ENCODE measurements at places on chromosomes 16 and 17.

DNA sequence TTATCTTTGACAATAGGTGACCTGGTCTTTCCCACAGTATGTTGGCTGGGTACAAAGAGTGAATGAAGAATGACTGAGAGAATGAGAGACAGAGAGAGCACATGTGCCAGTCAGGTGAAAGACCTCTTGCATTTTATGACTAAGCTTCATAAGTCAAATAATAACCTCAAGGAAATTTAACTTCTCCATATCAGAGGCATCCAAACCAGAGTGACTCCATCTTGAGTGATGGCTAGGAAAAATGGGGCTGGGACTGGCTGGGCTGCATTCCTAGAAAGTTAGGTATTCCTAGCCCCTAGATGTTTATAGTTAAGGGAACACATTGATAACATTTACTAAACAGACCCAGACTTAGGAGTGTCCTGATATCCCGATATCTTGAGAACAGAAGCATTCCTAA is 3.9 kb upstream of the RBL2 start:
- DNase-seq: no peak

- DNase-seq: no peak
These were observed 9.6 kb downstream of the AP2B1 start for GRCh38 chr17:35596530-35597233.

GRCh38 chr17:83177611-83178532 is 98.5 kb downstream of the METRNL start:
- DNase-seq: no peak

DNA sequence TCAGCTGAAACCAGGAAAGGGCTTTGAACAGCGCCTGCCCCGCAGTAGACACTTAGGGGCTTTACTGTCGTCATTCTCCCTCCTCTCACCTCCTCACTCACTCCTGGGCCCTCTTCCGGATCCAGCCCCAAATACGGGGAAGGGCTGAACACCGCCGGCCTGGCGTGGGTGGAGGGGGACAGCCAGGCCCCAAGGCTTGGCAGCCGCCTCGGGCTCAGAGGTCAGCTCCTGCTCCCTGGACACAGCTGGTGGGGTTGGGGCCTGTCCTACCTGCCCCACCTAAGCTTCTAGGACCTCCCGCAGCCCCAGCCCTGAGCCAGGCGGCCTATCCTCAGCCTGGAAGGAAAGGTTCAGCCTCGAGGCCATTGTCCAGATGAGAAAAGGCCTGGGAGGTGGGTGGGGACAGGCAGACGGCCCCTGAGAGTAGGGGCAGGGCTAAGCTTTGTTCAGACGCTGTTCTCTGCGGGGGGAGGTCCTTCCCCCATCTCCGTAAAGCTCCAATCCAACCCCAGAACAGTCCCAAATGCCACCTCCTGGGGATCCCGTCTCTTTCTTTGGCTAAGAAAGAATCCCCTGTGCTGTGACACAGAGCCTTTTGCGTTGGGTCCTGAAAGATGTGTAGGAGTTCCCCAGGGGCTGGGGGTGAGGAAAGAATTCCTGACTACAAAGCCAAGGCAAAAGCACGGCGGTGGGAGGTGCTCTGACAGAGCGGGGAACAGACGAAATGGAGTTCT is 881 bp upstream of the LLGL1 start:
- no peak for DNase-seq

DNA sequence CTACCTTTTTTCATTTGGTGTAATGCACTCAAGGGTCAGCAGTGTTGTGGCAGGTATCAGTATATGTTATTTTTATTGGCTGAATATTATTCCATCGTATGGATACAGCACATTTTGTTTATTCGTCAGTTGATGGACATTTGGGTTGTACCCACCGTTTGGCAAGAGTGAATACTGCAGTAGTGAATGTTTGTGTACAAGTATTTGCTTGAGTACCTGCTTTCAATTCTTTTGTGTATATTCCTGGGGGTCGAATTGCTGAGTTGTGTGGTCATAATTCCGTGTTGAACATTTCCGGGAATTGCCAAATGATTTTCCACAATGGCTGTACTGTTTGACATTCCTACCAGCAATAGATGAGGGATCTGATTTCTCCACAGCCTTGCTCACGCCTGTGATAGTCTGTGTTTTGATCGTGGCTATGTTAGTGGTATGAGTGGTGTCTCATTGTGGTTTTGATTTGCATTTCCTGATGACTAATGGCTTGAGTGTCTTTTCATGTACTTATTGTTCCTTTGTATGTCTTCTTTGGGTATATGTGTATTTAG is 108.4 kb downstream of the OR1D5 start:
- DNase-seq: no peak

- no peak for DNase-seq
These were observed 46.4 kb downstream of the IRF8 start for GRCh38 chr16:85945424-85945751.

DNA sequence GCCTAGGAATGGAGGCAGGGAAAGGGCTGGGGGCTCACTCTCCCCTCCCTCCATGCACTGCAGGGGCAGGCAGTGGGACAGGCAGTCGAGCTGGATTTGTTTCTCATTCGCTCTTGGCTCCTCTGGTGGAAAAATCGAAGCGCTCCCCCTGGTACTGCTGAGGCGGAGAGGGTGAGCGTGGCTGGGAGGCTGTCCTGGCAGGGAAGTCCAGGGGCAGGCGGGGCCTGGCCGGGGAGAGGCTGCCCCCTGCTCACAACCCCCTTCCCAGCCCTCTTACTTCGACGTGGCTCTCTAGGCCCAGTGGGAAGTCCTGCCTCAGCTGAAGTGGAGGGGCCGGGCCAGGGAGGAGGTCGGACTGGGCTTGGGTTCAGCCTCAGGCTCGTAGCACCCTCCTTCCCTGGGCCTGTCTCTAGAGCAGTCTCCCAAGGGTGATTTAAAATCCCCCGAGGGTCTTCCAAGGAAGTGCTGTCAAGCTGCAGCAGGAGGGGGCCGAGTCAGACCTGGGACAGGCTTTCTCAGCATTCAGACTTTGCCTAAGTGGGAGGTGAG is 16.5 kb upstream of the TMEM92 start:
- DNase-seq: no peak

GRCh38 chr16:72815348-72816318 is 232.3 kb downstream of the ZFHX3 start:
- DNase-seq: no peak

- DNase-seq: no peak
These were observed 95.8 kb upstream of the MPHOSPH6 start for GRCh38 chr16:82265809-82266208.

DNA sequence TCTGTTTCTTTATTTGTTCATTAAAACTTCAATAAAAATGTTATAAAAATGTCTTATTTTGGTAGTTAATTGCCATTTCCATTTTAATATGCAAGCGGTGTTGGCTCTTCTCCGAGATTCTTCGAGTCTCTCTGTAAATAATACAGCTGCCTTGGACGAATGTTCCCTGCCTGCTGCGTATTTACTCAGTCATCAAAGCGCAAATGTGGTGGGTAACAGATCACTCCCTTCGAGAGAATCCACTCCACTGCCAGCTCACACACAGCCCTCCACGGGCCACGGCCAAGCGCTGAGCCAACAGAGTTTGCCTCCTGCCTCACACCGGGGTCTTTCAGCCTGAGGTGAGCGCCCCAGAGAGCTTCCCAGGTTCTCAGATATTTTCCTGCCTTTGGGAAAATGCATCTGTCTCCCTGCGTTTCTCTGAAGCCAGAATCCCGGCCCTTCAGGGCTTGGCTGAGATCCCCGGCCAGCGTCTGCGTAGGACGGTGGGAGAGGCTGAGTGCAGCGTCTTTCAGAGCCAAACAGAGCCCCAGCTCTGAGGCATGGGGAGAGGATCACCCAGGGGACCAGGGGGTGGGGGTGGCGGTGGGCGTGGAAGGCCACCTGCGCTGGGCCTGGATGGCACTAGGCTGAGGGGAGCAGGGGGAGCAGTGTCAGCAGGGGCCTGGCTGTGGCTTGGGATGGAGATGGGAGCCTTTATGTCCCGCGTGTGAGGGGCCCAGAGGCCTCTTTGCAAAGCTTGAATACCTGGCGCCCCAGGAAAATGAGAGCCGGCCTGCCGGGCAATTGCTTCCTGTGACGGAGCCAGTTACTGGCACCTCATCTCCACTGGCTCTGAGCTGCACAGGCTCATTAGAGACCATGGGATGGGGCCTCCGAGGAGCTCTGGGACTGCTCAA is 248.7 kb downstream of the RBFOX3 start:
- no peak for DNase-seq

DNA sequence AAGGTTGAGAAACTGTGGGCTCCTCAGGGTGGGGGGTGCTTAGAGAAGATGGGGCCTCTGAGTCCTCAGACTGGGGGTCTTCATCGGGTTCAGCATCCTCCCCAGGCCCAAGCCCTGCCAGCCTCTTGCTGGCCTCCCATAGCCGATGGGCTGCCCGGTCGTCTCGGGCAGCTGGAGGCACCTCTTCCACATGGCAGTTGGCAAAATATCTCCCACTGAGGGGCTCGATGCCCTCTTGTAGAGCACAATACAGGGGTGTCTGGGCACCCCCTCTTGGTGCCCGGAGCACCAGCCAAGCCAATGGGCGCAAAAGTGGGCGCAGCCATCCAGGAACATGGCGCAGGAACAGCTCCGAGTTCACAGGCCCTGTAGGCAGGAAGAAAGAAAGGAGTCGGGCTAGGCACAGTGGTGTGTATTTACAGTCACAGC is 1.0 kb upstream of the FLOT2 start:
- DNase-seq: no peak

GRCh38 chr16:68227850-68228553 is 7.9 kb downstream of the ESRP2 start:
- DNase-seq: no peak

DNA sequence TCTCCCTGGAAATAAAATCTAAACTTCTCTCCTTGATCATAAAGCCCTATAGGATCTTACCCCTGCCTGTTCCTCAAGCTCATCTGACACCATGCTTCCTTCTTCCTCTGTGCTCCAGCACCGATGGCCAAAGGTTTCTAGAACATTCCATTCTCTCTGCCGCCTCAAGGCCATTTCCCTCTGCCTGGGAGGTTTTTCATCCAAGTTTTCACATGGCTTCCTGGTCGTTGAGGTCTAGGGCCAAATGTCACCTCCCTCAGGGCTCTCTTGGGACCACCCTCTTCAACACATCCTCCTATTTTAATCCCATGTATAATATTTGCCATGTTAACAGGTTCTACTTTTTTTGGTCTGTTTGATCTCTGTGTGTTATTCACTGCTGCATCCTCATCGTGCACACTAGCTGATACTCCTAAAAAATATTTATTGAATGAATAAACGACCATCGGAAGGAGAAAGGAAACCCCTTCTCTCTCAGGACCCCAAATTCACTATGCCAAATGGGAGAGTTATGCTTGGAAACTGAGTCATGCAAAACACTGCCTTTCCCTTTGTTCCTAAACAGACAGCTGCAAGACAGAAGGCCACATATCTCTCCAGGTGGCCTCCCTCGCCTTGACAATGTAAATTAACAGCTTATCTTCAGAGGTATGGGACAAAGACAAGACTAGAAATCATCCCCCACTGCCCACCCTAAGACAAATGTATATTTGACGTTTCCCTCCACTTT is 78.5 kb downstream of the XYLT1 start:
- no peak for DNase-seq

DNA sequence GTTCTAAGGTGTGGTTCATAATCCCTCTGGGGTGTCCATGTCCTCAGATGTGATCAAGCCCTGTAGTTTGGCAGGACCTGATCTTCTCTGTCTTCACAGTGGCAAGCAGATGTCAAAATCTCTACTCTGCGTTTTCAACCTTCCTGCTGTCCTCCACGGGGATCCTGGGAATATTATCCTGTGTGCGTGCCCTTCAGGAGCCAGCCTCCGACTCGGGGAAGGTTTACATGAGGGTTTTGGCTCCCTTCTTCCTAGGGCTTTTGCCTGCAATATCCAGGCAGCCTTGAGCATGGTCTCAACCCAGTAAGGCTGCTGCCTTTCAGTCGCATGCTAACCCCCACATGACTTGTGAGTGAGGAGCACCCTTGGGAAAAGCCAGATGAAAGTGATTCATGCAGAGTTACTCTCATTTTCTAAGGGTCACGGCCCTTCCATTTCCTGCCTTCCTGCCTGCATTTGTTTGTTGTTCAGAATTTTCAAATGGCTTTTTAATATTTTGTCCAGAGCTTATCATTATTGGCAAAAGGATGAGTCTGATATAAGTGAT is 202.2 kb upstream of the CHMP6 start:
- no peak for DNase-seq

GRCh38 chr17:20986767-20987510 is 55.9 kb downstream of the USP22 start:
- DNase-seq: no peak

DNA sequence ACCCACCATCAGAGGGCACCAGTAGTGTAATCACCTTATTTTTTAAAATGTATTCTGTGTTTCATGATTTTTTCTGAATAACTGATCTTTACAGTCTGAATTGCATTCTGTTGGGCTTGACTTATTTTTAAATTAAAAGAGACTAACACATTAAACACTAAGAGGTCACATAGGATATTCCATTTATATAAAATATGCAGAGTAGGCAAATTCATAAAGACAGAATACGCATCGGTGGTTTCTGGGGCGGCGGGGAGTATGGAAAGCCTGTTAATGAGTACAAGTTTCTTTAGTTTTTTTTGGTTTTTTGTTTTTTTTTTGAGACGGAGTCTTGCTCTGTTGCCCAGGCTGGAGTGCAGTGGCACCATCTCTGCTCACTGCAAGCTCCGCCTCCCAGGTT is 366.3 kb downstream of the WWOX start:
- DNase-seq: no peak

GRCh38 chr16:85399583-85400284 is 213.4 kb upstream of the GSE1 start:
- no peak for DNase-seq

- no peak for DNase-seq
These were observed 27.7 kb downstream of the NME3 start for GRCh38 chr16:1743376-1744337.

GRCh38 chr16:1871974-1872635 is at the start of gene MEIOB:
Gene MEIOB (minus strand): TSS chr16:1872164. CDS start chr16:1868175, 3,989 bp downstream.
- DNase-seq: peak; percentile 14

DNA sequence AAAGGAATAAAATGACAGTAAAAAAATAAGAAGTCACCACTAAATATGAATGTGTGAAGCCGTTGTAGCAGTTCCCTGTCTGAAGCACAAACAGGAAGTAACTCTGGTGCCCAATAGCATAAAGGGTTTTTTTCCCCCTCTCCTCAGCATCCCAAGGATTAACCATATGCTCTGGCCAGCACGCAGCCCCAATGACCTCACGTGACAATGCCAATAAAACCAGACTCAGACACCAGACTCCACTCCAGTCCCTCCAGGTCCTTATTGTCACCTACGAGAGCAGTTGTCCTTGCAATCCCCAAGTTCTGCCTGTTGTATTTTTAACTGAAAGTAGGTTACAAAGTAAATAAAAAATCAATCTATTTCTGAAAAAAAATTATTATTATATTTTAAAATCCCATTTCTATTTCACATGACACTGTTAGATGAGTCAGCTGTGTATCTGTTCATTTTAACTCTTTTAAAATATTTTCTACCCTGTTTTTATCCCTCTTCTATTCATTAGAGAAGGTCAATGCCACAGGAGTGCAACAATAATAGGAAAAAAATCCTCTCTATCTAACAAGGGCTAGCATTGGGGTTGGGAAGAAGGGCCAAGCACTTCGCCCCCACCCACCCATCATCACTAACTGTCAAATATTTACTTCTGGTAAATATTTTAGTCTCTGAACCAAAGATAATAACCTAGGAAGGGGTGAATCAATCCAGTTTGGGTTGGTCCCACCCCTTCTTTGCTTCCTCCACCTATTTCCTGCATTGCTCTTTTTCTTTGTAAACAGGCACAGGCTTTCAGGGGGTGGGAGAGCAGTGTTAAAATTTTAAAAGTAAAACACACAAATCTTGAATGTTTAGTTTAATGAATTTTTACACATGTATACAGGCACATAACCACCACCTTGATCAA is 6.6 kb downstream of the PRAC1 start:
- no peak for DNase-seq

- DNase-seq: no peak
These were observed 2.1 kb downstream of the DHRS11 start for GRCh38 chr17:36593656-36594316.

- no peak for DNase-seq
These were observed 232.8 kb downstream of the BCAS3 start for GRCh38 chr17:60910415-60910814.
